ENCODE measurements at places on chromosomes 5 and 9.
A peak's percentile ranks its signal among the peaks of the same experiment; 100 is the strongest.

- DNase-seq, result no peak
These were observed 122.5 kb downstream of the CETN3 start for GRCh38 chr5:90287036-90287435.

GRCh38 chr5:54693936-54694657 lies 176.5 kb downstream of the SNX18 start:
- DNase-seq, result no peak

- DNase-seq, result peak; percentile 76
These were observed 1.9 kb upstream of the IDNK start for GRCh38 chr9:83620841-83621636.

DNA sequence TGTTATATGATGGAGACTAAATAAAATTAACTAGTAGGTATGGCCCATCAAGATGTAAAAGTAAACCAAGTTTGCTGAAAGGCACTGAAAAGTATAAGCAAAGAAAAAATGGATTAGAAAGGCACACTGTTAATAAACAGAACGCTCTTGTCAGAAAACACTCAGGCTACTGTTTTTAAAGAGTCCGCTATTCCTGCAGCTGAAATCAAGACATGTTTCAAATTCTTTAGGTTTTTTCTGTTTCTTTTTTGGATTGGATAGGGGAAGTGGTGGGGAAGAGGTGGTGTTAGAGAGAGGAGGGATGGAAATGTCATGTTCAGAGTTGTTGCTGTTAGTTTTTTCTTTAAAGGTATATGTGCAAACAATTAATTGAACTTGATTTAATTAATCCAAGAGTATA lies 17.5 kb downstream of the OSTF1 start:
- no peak for DNase-seq

GRCh38 chr5:123546657-123547056 lies 34.7 kb downstream of the CSNK1G3 start:
- DNase-seq, result no peak

- no peak for DNase-seq
These were observed 7.6 kb upstream of the CXXC5 start for GRCh38 chr5:139640421-139641115.

DNA sequence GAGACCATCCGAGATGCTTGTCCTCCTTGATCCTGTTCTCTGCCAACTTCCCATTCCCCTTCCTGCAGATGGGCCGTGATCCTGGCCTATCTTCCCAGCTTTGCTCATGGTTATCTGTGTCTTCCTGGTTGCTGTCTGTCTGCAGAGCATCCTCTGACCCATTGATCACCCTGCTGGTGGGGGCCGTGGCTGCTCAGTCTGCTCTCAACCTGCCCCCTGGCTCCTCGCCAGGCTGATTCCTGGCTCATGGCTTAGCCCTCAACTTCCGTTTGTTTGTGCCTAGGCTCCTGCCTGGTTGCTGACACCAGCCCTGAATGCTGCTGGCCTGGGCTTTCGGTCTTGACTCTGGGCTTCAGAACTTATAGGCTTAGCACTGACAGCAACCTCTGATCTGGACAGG lies 67.1 kb upstream of the SMIM15 start:
- DNase-seq, result no peak
